EL (cell line): ENCODE measurements at places on chromosomes 7 and 10.

GRCh38 chr7:91446819-91447218 lies 182.6 kb downstream of the FZD1 start:
- DNase-seq, result no peak

DNA sequence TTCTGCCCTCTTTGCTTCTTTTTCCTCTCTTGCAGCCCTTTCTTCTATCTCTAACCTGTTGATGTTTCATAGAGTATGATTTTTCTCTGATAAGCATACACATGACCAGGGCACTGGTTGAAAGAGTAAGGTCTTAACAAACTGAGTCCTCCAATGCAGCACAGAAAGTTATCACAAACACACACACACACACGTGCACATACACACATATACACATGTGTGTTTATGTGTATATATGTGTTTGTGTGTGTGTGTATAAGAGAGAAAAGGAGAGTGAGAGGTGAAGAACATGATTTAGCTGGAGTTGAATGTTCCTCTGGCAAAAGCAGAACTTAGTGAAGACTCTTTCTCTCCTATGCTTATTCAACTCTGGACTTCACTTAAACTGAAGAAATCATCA lies 130.0 kb downstream of the KLF6 start:
- no peak for DNase-seq

- DNase-seq, result no peak
These were observed 30.9 kb downstream of the AGR3 start for GRCh38 chr7:16850614-16851466.

DNA sequence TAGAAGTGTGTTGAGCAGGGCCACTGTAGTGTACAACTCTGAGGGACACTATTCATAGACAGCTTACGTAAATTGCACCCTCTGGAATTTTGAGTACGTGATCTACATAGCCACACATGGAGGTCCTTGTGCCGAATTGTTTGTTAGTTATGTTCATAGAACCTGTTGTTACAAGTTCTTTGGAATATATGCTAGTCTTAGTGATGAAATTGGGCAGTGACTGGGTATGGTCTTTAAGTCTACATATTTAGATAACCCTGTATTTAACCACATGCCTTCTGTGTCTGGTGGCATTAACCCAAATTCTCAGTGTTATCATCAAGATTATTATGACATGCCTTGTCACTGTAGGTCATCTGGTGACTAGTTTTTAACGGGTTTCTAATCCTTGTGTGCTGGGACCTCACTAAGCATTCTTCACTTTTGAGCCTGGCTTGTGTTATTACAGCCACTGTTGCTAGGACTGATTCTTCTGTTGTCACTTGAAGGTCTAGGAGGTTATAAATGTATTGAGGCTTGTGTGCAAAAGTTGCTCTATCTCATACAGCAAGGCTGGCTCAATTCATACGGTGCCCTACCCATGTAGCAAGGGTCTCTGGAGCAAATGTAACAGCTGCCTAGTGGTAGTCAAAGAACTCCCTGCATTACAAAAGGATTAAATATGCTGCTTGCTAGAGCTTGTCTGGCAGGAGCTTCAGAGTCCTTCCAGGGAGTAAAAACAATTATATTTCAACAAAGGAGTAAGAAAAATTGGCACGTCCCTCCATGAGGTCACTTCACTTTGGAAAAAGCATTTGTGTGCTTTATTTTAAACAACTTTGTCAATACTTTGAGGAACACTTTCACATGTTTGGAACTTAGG lies 65.4 kb downstream of the CDK14 start:
- DNase-seq, result no peak

GRCh38 chr7:33129806-33130153 lies 416 bp downstream of the BBS9 start:
- no peak for DNase-seq

- no peak for DNase-seq
These were observed 314.1 kb downstream of the WDR11 start for GRCh38 chr10:121165276-121165675.

DNA sequence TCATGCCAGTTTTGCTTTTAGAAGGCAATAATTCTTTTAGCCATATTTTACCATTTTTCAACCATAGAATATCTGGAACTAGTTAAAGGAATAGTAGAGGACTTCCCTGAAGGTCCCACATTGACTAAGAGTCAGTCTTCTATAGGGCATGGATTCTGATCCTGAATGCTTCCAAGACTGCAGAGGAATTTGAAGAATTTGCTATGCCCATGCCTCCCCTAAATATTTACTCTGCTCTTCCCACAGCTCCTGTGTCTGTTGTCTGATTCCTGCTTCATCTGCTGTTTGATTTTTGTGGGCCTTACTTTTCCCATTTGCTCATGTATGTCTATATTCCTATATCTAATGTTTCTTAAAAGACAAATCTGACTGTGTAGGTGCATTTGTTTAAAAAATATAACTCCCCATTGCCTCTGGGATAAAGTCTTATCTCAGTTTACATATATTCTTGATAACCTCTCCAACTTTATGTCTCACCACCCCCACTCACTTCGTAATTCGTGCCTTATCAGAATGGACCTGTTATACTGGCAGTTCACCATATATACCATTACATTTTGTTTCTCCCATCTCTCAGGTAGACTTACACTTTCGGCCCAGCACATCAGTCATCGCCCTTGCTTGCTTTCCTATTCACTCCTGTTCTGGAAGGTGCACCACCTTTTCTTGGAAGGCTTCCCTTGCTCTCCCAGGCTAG lies 33.9 kb downstream of the LRRC4 start:
- peak; percentile 63 for DNase-seq

GRCh38 chr7:97018126-97018601 lies 6.5 kb downstream of the DLX5 start:
- DNase-seq, result no peak

GRCh38 chr7:105648561-105649401 lies 67.5 kb upstream of the EFCAB10 start:
- DNase-seq, result peak; percentile 9

GRCh38 chr7:90764848-90765570 lies 168.9 kb downstream of the CDK14 start:
- DNase-seq, result no peak

- no peak for DNase-seq
These were observed 48.7 kb upstream of the RHOBTB1 start for GRCh38 chr10:60992636-60993035.

GRCh38 chr7:54773472-54774399 lies 14.7 kb upstream of the SEC61G start:
- DNase-seq, result peak; percentile 85

DNA sequence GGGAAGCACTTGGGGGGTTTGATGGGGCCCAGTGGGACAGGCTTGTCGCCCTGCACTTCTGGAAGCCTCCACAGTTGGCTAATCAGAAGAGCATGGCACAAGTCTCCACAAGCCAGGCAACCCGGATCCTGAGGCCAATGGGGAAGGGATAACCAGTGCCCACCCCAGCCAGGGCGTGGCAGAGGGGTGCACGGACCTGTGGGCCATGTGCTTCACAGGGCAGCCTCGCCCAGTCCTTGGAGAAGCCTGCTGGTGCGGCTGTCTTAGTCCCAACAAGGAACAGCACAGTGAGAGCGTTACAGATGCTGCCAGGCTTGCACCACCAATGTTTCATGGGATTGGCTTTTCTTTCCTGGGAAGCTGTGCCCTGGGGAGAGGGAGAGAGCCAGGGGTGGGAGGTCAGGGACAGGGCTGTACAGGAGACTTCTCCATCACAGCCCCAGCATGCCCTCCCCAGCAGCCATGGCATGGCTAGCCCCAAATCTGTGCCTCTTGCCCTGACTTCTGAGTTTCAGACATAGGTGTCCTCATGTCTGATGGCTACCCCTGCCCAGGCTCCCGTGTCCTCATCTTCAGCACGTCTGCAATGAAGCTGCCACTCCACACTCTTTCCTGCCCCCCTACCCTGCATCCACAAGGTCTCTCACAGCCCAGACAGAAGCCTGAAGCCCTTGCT lies 116.0 kb downstream of the PTPN20 start:
- DNase-seq, result no peak

DNA sequence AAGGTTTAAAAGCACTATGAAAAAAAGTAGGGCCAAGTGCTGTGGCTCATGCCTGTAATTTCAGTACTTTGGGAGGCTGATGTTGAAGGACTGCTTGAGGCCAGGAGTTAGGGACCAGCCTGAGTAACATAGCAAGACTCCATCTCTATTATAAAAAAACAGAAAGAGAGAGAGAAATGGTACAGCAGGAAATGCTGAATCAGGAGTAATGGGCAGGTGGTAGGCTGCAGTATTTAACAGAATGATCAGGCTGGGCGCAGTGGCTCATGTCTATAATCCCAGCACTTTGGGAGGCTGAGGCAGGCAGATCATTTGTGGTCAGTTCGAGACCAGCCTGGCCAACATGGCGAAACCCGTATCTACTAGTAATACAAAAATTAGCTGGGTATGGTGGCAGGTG lies 49.6 kb downstream of the SCD start:
- DNase-seq, result no peak

DNA sequence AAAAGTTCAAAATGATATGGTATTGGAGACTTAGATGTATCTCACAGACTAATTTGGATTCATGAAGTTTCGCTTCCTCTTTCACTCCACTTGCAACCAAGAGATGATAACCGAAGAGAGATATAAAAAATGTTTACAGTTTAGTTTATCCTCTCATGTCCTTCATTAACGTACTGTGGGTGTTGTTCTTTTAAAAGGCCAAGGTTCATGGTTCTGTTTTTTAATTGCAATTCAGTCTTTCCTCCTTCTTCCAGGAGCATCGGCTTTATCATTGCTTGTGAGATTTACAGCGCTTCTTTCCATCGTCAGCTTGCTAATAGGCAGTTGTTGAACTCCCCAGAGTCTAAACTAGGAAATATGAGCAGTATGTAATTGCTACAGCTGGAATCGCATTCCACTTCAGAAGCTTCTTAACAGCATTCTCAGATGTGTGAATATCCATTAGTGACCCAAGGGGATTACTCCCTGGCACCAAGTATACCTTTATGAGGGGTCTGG lies 75.9 kb upstream of the HGF start:
- DNase-seq, result peak; percentile 13

DNA sequence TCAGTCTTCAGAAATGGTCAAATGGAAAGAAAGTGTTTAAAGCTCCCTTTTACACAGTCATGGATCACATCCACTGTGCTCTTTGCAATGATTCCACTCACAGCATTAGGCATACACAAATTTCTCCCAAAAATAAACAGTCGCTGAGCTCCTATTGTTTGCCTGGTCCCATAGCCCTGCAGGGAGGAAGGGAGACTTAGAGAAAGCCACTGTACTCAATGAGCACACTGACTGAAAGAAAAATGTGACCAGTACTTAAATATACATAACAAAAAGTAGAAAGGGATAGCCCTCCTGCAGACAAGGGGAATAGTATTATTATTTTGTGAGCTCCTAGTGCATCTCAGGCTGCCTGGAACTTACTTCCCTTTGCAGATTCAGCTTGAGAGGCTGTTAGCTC lies 853.2 kb downstream of the GRID1 start:
- no peak for DNase-seq

DNA sequence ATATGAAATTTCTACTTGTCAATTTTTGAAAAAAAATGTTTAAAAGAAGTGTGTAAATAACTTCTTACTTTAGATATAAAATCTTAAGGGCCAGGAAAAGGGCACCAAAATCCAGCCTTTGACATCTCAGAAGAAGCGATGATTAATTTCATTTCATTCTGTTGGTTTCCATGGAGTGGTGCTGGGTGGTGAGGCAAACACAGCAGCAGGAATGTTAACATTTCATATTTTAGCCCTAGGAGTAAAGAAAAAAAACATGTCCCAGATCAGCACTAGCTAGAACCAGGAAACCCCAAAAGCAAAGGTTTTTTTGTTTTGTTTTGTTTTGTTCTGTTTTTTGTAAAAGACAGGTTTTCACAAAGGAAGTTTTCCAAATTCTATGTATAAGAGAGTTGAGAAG lies 298.8 kb upstream of the C7orf33 start:
- no peak for DNase-seq

- peak; percentile 80 for DNase-seq
These were observed 230.9 kb downstream of the PARD3 start for GRCh38 chr10:34584164-34584563.

DNA sequence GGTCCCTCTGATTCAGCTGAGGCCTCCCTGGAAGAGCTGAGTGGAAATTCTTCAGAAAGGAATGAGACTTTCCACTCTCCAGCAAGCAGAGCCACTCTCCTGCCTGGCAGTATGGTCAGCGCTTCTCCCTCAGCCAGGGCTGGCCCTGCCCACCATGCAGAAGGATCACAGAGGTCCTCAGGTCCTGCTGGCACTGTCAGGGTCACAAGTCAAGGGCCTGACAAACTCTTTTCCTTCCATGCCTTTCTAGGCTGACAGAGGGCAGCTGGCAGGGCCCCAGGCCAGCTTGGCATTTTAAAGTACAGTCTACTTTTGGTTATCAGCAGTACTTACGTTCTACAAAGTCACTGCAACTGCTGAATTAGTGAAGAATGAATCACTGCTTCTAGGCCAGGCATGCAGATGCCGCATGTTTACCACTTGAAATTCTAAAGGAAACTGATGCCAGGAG lies 119.3 kb upstream of the FRMD4A start:
- DNase-seq, result peak; percentile 73

DNA sequence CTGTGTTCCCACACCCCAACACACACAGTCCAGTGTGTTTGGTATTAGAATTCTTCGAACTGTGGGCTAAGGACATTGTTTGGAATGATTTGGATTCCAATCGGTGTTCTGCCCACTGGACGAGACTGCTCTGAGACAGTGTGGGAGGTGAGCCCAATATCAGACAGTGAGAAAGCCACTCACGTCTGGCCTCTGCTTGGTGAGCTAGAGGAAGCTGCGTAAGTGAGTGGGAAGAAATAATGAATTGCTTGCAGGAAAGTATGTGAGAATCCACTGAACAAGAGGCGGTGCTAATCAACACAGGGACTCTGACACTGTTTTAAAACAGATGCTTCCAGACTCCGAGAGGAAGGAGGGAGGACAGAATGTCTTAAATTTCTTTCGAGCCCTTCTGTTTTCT lies 675.0 kb upstream of the ANKRD30A start:
- DNase-seq, result peak; percentile 9

- DNase-seq, result no peak
These were observed 23.2 kb upstream of the LRRN3 start for GRCh38 chr7:111067682-111068081.

GRCh38 chr7:103573479-103574058 lies 127.6 kb upstream of the SLC26A5 start:
- DNase-seq, result peak; percentile 48

GRCh38 chr7:67743501-67743900 lies 746.9 kb downstream of the TYW1 start:
- DNase-seq, result no peak

- peak; percentile 86 for DNase-seq
These were observed 24.4 kb upstream of the PPIF start for GRCh38 chr10:79322616-79323543.

DNA sequence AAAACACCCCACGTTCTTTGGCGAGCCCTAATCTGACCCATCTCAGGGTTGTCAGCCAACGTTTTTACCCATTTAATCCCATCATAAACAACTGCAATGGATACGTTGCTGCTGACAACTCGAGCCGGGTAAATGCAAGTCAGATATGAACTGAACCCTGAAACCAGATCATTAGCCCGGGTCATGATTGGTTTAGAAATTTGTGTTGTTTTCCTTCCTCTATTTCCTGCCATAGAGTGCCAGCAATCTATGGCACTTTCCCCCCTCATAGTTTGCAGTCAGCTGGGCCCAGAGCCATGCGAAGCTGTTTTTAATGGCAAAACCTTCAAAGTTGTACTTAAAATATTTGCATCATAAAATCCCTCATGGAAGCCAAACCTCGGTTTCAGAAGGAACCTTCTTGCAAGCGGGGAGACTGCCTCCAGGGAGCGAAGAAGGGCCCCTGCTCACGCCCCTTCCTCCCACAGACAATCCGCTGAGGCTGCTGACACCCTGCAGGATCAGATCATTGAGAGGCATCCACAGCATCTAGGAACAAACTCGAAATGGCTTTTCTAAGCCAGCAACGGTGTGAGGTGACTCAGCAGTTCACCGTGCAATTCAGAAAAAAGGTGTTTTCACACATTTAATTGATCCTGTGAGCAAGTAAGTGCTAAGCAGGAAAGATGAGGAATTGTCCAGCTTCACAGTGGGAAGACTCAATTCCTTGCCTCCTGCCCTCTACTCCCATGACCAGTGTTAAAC lies 710.1 kb downstream of the PARD3 start:
- no peak for DNase-seq
